ENCODE measurements at places on chromosomes 2 and 18.

- DNase-seq = no peak
Measured at GRCh38 chr2:178304333-178304732, 110.0 kb downstream of the OSBPL6 start.

GRCh38 chr2:73935641-73936040 is 9.0 kb downstream of the DGUOK start:
- DNase-seq = no peak

GRCh38 chr2:178811901-178812300 is 4.7 kb upstream of the TTN start:
- DNase-seq = no peak

DNA sequence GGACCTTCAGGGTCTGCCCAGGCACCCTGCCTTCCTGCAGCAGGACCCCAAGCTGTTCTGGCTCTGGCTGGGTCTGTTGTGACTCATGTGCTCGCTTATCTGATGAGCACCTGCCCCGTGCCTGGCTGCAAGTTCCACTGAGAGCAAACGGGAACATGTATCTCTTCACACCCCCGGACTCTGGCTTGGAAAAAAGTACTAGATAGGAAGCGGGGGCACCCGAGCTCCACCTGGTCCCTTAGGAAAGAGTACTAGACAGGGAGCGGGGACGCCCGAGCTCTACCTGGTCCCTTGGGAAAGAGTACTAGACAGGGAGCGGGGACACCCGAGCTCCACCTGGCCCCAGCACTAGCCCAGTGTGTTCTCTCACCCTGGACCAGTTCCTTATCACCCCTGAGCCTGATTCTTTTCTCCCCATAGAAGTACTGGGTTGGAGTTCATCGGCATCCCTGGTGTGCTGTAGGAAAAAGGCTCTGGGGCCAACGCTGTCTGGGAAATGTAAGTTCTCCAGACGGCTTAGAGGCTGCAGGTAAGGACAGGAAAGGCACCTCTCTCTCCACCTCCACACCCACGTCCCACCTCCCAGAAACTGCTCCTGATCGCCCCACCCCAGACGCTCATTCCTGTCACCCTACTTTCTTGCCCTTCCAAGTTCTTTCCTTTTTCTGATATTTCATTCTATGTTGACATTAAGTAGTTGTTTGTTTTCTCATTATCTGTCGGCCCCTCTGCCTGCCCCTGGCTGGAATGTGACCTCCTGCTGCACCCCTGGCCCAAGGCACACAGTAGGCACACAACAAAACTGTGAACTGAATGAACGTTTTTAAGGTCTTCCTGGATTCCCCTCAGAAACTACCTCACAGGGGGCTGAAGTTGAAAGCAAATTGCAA is 40.2 kb downstream of the HDAC4 start:
- no peak for DNase-seq

Measured in stomach (tissue), 19 donors.